D341Med (cell line): ENCODE measurements at places on chromosomes 12 and 14.

DNA sequence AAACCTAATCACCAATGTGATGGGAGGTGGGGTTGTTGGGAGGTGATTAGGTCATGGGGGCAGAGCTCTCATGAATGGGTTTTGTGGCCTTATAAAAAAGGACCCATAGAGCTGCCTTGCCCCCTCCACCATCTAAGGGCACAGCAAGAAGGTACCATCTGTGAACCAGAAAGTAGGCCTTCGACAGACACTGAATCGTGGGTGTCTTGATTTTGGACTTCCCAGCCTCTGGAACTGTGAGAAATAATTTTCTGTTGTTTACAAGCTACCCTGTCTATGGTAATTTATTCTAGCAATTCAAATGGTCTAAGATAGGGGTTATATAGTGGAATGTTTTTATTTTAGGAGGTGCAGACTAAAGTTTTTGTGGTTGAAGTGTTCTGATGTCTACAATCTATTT lies 7.9 kb upstream of the SLC10A1 start:
- no peak for DNase-seq

- DNase-seq = no peak
Observed at GRCh38 chr12:3250576-3250975, 173.4 kb downstream of the TSPAN9 start.

DNA sequence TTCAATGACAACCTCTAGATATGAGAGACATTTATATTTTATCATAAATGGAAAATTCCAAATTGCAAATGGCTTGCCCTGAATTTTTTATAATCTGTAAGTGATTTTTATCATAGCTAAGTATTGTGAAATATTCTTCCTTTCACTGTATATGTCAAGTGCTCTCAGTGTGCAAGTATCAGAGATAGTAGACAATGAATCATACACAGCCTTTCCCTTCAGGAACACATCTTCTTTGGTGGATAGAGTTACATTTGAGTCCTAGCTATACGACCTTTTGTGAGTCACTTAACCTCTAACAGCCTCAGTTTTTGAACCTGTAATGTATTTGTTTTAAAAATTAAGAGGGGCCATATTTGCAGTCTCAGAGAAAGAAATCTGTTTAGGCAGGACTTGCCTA lies 350.7 kb upstream of the SEL1L start:
- DNase-seq = no peak

DNA sequence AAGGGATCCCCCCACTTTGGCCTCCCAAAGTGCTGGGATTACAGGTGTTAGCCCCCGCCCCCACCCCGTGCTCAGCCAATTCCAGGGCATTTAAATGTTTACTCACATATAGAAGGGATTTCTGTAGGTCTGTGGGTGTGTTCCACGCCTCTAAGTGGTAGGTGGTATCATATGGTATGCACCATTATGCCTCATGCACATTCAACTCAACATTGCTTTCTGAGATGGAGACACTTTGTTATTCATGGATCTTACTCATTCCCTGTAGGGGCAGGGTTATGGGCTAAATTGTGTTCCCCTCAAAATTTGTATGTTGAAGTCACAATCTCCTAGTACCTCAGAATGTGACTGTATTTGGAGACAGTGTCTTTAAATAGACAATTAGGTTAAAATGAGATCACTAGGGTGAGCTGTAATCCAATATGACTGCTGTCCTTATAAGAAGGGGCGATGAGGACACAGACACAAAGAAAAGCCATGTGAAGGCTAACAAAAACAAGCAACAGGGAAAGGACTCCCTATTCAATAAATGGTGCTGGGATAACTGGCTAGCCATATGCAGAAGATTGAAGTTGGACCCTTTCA lies 200.6 kb downstream of the EFCAB11 start:
- no peak for DNase-seq

GRCh38 chr12:51971679-51972421 lies 20.4 kb downstream of the ACVR1B start:
- DNase-seq = no peak

DNA sequence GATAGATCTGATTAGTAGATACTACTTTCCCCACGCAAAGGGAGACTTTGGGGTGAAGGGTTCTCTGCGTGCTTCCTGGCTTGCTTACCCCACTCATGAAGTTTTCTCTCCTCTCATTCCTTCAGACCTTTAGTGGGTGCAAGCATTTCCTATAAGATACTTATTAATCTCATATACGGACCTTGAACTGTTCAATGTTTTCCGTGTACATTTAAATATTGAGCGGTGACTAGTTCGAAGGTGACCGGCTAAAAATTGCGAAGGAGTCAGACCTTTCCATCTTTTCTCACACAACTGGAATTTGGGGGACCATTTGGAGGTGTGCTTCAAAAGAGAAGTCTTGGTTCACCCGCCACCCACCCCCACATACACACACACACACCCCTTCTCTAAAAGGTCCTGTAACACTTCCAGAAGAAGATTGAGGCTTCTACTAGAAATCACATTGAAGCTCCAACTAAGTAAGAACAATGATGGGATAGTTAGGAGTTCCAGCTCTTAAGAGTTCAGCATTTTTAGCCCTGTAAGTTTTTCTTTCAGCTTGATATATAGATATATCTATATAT lies 6.1 kb upstream of the FOXG1 start:
- DNase-seq = no peak

GRCh38 chr14:100574642-100575031 lies 12.6 kb downstream of the BEGAIN start:
- DNase-seq = no peak
